ENCODE measurements at places on chromosomes 5 and 9.

DNA sequence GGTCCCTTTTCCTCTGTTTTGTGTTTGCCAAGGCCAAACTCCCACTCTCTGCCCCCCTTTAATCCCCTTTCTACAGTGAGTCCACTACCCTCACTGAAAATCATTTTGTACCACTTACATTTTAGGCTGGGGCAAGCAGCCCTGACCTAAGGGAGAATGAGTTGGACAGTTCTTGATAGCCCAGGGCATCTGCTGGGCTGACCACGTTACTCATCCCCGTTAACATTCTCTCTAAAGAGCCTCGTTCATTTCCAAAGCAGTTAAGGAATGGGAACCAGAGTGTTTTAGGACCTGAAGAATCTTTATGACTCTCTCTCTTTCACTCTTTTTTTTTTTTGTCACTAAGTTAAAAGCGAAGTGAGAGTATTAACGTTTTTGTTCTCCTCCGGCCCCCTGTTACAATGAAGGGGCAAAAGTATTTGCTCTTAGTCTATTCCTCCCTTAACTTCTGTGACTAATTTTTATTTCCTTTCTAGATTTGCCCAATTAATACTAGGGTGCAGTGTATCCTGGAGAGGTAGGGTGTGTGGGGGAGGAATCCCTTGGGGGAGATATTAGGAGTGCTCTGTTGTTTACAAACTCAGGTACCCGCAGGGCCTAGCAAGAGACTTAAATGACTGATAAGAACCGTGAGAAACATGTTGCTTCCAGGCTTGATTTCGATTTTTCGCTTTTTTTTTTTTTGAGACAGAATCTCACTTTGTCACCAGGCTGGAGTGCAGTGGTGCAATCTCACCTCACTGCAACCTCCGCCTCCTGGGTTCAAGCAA, 14.7 kb downstream of the GM2A start:
- DNase-seq, result no peak

DNA sequence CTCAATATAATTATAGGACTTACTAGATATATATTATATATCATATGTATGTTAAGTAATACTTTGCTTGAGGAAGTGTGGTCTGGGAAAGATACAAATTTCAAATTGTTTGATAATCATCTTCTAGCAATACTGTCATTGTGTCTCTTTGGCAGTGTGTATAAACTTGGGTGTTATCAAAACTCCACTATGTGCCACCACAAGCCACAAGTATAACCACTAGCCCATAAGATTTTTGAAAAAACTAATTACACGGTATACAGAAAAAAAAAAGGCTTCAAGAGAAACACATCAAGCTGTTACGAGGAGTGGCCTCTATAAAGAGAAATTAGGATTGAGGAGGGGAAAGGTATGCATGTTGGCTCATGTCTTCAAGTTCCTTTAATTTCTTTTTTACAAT, 44.7 kb upstream of the PCSK5 start:
- no peak for DNase-seq

- DNase-seq, result no peak
These were observed 1280.6 kb upstream of the ACO1 start for GRCh38 chr9:31103836-31104235.

- no peak for DNase-seq
These were observed 816.2 kb upstream of the GRAMD2B start for GRCh38 chr5:125607018-125607417.

DNA sequence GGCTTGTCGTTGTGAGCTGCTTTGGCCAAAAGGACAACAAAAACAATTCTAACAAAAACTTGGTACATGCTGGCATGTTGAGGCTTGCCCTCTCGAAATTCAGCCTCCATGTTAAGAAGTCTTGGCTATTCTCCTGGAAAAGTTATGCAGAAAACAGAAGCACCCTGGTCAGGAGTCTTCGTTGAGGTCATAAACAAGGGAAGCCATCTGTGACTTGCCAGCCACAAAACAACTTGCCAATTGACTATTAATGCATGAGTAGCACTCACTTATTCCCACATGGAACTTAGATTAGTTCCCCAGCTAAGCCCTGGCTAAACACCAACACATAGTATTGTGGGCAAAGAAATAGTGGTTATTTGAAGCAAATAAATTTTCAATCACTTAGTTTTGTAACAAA, 521.0 kb upstream of the CHD1 start:
- no peak for DNase-seq

- peak; percentile 83 for DNase-seq
These were observed 15.8 kb downstream of the ERGIC1 start for GRCh38 chr5:172849606-172850453.

- no peak for DNase-seq
These were observed 228.6 kb downstream of the NR3C1 start for GRCh38 chr5:143174714-143175398.

DNA sequence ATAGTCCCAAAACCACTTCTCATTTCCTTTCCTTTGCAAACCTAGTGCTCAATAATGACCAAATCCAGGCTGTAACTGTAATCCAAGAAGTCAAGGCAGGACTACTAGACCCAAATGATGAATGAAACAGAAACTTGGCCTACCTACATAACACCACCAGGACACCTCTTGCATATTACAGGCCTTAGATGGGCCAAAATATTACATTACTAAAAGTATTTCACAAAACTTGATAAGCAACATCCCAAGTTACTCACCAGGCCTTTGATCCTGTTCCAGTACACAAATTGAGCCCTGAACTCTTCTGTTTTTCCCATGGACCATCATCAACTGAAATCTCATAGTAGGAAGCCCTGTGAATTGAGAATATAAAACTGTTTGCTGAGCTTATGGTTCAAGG, 34.8 kb downstream of the NADK2 start:
- DNase-seq, result no peak

- DNase-seq, result no peak
These were observed 1390.3 kb upstream of the NUDT12 start for GRCh38 chr5:104952876-104953275.

DNA sequence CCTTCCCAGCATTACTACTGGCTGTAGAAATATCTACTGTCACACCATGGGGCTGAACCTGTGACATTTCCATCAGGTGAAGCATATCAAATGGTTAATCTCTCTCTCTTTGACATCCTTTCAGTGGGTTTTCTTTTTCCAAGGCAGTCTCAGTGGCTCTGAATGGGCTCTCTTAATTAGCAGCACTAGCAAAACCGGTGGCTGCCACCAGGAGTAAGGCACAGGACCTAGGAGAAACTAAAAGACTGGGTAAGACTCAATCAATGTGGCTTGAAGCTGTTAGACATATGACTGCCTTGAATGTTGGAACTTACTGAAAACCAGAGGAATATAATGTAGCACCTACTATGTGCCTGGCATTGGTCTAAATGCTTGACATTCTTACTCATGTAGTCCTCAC, 445.0 kb upstream of the KIF2A start:
- DNase-seq, result no peak
